ENCODE measurements at places on chromosomes 16 and 17.

DNA sequence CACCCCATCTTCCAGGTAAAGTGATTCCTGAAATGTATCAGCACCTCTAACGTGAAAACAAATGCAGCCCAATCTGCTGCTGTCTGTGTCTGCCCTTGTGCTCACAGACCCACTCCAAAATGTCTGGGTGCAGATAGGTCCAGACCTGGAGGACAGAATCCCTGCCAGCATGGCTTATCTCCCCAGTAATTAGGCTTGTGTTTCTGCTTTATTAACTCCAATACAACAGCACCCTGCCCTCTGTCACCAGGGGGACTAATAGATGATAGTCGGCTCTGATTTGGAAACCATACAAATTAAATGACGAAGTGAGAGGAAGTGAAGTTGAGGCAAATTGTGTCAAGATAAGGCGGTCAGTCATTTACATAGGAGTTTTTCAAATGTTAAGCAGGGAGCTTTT, 608.3 kb upstream of the SALL1 start:
- no peak for DNase-seq

DNA sequence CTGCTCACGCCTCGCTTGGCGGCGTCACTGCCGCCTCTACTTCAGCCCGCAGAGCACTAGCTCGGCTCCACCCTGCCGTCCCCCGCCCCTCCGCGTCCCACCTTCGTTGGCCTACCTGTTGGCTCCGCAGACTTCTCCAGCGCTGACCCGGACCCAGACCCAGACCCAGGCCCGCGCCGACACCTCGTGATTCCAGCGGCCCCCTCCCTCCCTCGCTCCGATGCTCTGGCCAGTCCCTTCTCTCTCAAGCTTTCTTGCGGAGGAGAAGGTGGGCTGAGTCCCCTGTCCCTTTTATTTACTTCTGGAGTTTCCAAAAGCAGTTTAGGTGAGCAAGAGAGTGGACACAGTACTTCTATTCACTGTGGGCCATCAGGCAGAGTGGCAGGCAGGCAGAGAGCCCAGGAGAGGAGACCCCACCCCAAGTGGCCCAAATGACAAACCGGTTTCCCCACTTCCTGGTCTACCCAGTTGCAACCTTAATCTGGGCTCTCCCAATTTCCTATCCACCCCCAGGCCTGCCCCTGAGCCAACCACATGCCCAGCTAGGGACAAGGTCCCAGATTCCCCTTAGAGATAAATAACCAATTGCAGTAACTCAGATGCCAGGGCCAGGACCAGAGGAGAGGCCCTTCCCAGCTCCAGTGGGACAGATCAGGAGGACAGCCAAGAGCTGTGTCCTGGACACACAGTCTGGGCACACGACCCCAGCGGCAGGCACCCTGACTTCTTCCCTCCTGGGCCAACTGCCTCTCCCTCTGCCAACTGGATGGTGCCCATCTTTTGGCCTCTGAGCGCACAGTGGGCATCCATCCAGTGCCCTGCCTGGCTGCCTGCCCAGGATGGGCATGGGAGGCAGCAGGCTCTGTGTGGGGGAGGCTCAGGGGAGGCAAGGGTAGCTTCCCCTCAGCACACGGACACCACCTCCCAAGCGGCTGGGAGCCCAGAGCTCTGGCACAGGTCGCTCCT, 1.2 kb upstream of the SRCIN1 start:
- no peak for DNase-seq

DNA sequence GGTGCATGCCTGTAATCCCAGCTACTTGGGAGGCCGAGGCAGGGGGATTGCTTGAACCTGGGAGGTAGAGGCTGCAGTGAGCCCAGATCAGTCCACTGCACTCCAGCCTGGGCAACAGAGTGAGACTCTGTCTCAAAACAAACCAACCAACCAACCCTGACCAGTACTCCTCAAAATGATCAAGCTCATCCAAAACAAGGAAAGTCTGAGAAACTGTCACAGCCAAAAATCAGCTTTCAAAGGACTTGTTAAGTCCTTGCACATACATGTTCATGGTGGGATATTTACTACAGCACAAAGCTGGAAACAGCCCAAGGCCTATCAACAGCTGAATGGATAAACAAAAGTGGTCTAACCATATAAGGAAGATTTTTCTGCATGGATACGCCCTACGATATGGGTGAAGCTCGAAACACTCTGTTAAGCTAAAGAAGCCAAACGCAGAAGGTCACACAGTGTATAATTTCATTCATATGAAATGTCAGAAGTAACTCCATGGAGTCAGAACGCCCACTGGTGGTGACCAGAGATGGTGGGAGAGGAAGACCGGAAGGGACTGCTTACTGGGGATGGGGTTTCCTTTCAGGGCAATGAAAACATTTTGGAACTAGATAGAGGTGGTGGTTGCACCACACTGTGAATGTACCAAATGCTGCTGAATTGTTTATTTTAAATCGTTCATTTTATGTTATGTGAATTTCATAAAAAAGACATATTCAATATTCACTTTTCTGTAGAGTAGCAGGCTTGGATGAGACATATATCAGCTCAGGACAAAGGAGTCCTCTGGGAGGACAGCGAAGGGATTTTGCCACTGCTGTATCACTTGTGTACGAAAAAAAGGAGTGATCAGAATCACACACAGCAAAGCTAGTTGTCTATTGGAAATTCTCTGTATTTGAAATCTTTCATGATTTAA, 17.7 kb downstream of the CCL17 start:
- no peak for DNase-seq

- DNase-seq, result no peak
These were observed 37.1 kb upstream of the COX10 start for GRCh38 chr17:14032234-14032633.

- DNase-seq, result no peak
These were observed 11.2 kb downstream of the UQCRC2 start for GRCh38 chr16:21964353-21964752.

DNA sequence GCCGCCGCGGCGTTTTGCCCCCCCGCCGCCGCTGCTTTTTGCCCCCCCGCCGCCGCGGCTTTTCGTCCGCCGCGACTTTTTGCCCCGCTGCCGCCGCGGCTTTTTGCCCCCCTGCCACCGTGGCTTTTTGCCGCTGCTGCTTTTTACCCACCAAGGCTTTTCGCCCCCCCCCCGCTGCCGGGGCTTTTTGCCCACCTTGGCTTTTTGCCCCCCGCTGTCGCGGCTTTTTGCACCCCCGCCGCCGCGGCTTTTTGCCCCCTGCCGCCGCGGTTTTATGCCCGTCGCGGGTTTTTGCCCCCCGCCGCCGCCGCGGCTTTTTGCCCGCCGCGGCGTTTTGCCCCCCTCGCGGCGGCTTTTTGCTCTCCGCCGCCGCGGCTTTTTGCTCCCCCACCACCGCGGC, 1343.0 kb downstream of the TP53TG3F start:
- DNase-seq, result no peak

GRCh38 chr17:78705071-78705470, 77.0 kb downstream of the CYTH1 start:
- DNase-seq, result no peak

DNA sequence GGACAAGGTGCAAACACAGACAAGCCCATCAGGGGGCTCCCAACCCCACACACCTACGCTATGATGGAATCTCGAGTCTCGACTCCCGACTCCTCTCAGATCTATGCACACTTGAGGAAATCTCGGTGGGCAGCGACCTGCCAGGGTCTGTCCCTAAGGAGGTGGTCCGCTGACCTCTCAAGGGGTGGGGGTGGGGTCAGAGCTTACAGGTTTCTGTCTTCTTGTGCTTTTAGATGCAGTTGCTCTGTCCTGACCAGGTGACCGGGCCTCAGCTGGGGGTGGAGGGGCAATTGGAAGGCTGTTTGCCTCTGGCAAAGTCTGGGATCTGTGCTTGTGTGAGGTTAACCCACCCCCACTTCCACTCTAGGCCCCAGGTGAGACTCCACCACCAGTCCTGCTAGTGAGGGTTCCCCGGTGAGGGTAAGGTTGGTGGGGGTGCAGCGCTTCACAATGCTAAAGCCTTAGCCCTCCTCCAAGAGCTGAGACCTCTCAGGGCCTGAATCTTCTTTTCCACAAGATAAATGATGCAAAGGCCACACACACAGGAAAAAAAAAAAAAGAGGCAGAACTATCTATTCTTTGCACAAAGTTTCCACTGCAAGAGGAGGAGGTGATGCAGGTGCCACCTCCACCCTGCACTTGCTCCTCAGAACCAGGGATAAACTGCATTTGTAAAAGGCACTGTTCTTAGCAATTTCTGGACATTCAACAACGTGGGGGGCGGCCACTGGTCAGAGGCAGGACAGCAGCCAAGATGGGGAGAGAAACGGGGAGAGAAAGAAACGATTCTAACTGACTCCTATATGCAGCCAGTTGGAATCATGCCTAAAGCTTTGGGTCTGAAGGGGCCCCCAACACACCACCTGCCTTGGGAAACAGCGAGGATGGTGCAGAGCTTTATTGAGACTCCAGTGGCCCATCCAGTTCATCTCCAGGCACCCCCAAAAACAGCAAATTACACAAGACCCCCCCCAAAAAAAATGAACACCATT, 4.1 kb downstream of the CISD3 start:
- DNase-seq, result no peak
